ENCODE measurements at places on chromosomes 5 and 9.

DNA sequence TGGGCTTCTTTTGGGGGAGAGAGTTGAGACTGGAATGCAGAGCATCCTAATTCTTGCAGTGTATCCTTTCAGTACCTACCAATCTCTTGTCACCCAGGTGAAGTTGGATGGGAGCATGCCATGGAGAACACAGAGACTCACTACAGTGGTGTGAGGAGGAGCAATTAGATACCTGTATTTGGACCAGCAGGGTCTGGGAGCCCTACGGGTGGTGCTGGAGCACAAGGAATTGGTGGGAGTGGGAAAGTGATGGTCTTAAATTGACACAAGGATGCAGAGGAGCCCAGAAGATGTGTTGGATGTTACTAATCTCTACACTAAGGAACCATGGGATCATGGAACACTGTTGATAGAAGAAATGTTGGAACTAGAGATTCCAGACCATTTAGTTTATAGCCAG, 212.7 kb downstream of the CHSY3 start:
- DNase-seq, result no peak
- H3K4me3 ChIP-seq, result no peak overlapping the region
- no peaks in the 10 kb centered on the region for H3K27me3 ChIP-seq
- no peak overlapping the region for H3K27ac ChIP-seq
- no peaks in the 10 kb centered on the region for H3K36me3 ChIP-seq
- no peaks in the 10 kb centered on the region for H3K4me1 ChIP-seq

GRCh38 chr5:98309785-98310598, 463.5 kb upstream of the RGMB start:
- no peaks in the 10 kb centered on the region for H3K4me1 ChIP-seq
- no peak for DNase-seq
- no peaks in the 10 kb centered on the region for H3K27me3 ChIP-seq
- H3K36me3 ChIP-seq, result no peaks in the 10 kb centered on the region
- H3K4me3 ChIP-seq, result no peak overlapping the region
- no peak overlapping the region for H3K27ac ChIP-seq

DNA sequence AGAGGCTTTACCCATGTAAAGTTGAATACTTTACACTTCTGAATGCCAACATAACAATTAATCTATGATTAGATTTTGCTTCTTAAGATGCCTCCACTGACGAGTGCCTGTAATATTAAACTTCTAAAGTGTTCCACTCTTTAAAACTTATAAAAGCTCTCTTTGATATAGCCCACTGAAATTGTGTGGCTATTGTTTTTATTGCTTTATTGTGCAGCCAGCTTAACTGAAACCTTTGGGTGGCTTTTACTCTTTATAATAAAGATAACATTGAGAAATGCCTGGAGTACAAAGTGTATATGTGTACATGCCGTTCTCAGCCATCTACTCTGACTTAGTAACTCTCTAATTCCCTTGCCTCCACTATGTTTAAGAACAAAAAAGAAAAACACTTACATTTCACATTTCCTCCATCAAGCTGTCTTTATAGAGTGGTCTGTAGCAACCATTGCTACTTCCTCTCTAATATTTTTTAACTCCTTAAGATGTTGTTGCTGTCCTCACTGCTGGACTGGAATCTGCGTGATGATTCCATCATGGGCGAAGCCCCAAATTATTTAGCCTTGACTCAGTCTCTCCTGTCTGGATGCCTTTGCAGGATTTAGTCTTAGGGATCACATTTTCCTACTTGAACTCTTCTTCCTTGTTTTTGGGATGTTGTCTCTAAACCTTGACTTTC, 9.1 kb downstream of the PIK3R1 start:
- H3K27me3 ChIP-seq, result no peaks in the 10 kb centered on the region
- H3K4me1 ChIP-seq, result peaks cover 76% of the 10 kb centered on the region
- no peak overlapping the region for H3K27ac ChIP-seq
- DNase-seq, result no peak

GRCh38 chr9:137607141-137607857, 1.8 kb downstream of the ARRDC1 start:
- no peaks in the 10 kb centered on the region for H3K36me3 ChIP-seq
- H3K4me3 ChIP-seq, result peak overlapping the region; percentile 83
- H3K4me1 ChIP-seq, result peaks cover 28% of the 10 kb centered on the region
- DNase-seq, result no peak

GRCh38 chr9:86126998-86127972, 27.9 kb upstream of the GOLM1 start:
- peaks cover 4% of the 10 kb centered on the region for H3K27me3 ChIP-seq
- H3K36me3 ChIP-seq, result no peaks in the 10 kb centered on the region
- H3K27ac ChIP-seq, result no peak overlapping the region

- no peaks in the 10 kb centered on the region for H3K4me1 ChIP-seq
- DNase-seq, result no peak
- H3K27ac ChIP-seq, result peak overlapping the region; percentile 82
- no peaks in the 10 kb centered on the region for H3K27me3 ChIP-seq
- H3K4me3 ChIP-seq, result no peak overlapping the region
Measured at GRCh38 chr9:36713515-36714490, 141.1 kb downstream of the MELK start.

DNA sequence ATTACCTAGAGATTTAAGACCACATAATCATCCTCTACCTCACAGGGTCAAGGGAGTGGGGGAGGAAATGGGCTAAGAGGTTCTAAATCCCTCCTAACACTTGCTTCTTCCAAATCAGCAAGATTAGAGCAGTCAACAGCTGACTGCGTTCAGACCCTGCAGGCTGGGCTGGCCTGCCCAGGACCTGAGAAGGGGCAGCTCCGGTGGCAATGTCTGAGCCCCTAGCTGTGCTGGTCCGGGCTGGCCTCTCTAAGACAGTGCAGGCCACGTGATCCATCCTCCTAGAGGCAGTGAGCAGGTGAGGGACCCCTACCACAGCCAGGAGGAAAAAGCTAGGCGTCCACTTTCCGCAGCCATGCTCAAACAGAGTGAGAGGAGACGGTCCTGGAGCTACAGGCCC, at the start of gene KCNV2:
Gene KCNV2 (plus strand): TSS at position 126 of the 400 bp plus-strand sequence. CDS start 230 bp downstream, at position 356.
- no peak for DNase-seq
- peaks cover 2% of the 10 kb centered on the region for H3K4me1 ChIP-seq
- H3K4me3 ChIP-seq, result no peak within 1 kb of the TSS

DNA sequence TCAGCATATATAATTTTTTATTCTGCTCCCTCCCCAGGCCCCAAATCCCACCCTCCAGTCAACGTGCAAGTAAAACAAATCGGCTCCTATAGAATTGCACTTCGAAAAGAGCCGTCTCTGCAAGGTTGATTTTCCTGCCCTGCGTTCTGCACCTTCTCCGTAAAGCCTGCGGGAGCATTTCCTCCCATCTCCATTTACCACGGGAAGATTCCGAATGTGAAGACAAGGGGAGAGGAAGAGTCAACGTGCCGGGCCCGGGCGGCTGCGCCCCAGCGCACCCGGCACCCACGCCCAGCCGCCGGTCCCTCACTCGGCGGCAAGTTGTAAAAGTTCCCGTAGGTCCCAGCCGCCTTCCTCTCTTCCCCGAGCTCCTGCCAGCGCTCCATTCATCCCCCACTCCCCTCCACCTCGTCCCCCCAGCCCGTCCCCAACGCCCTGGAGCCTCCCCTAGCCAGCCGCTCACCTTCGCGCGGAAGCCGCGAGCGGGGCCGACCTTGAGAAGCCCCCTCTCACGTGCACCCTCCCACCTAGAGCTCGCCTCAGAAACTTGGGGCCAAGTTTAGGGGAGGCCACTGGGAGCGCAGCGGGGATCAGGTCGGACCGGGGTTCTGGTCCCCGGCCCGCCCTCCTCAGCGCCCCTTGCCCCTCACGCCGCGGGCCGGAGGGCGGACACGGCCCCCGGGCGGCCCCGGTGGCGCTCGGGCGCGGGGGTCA, 431 bp downstream of the BNC2 start:
- peak overlapping the region; percentile 62 for H3K4me3 ChIP-seq
- no peak for DNase-seq
- no peaks in the 10 kb centered on the region for H3K36me3 ChIP-seq
- H3K4me1 ChIP-seq, result peaks cover 19% of the 10 kb centered on the region

DNA sequence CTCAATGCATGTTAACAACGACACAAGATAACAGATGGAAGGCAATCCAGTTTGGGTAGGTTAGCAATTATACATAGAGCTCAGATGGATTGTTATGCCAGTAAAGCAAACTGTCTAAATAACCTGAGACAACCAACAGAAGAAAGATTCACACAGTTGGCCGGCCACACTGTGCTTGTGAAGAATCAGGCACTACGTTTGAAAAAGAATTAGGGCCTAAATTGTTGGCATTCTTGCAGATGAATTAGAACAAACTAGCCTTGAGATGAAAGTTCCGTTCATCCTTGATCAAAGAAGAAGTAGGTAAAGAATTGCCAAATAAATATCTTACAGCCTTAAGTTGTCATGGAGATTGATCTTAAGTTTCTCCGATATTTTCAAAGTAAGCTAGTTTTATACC, 210.6 kb downstream of the CDH18 start:
- no peaks in the 10 kb centered on the region for H3K36me3 ChIP-seq
- no peaks in the 10 kb centered on the region for H3K27me3 ChIP-seq
- no peak overlapping the region for H3K27ac ChIP-seq
- H3K4me3 ChIP-seq, result no peak overlapping the region

DNA sequence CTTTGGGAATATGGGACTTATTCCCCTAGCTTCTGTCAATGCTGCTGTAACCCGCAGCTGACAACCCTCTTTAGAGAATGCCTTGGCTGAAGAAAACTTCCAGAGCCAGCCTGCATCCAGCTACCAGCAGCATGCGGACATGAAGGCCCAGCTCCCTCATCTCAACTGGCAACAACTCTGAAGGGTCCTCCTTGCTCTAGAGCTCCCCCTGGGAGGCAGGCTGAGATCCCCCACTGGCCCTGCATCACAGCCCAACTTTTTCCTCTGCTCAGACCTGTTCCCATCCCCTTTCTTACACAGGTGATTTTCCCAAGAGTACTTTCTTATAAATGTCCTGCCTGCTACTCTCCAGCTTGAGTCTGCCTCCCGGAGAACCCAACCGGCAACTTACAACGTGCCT, 18.7 kb upstream of the WNT8A start:
- peaks cover 4% of the 10 kb centered on the region for H3K27me3 ChIP-seq
- H3K27ac ChIP-seq, result no peak overlapping the region
- no peak for DNase-seq

DNA sequence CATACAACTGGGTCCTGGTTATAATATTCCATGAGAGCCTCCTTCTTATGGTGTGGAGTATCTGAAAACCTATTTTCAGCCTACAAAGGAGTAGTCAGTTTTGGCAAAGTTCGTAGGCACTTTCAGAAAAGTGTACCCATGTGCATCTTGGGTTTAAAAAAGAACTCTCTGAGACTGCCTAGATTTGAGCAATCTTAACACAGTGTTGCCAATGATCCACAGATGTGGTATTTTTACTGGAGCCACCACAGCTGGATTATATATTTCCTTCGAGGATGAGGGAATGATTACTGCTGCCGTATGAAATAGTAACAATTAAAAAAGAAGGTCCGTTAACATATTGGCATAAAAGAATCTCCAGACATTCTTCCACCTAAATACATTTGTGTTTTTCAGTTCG, 1.1 kb downstream of the PALM2AKAP2 start:
- peaks cover 8% of the 10 kb centered on the region for H3K4me1 ChIP-seq
- H3K4me3 ChIP-seq, result no peak overlapping the region
- H3K27ac ChIP-seq, result no peak overlapping the region
- no peak for DNase-seq
- H3K36me3 ChIP-seq, result no peaks in the 10 kb centered on the region
- peaks cover 36% of the 10 kb centered on the region for H3K27me3 ChIP-seq

GRCh38 chr9:29556746-29557145, 1983.5 kb upstream of the C9orf72 start:
- H3K4me1 ChIP-seq, result no peaks in the 10 kb centered on the region
- H3K27ac ChIP-seq, result no peak overlapping the region
- H3K27me3 ChIP-seq, result no peaks in the 10 kb centered on the region
- H3K36me3 ChIP-seq, result no peaks in the 10 kb centered on the region

- H3K4me1 ChIP-seq, result peaks cover 53% of the 10 kb centered on the region
- H3K27ac ChIP-seq, result peak overlapping the region; percentile 59
- H3K36me3 ChIP-seq, result peaks cover 22% of the 10 kb centered on the region
- no peak overlapping the region for H3K4me3 ChIP-seq
- H3K27me3 ChIP-seq, result no peaks in the 10 kb centered on the region
Measured at GRCh38 chr5:78760770-78761169, 112.2 kb upstream of the LHFPL2 start.

DNA sequence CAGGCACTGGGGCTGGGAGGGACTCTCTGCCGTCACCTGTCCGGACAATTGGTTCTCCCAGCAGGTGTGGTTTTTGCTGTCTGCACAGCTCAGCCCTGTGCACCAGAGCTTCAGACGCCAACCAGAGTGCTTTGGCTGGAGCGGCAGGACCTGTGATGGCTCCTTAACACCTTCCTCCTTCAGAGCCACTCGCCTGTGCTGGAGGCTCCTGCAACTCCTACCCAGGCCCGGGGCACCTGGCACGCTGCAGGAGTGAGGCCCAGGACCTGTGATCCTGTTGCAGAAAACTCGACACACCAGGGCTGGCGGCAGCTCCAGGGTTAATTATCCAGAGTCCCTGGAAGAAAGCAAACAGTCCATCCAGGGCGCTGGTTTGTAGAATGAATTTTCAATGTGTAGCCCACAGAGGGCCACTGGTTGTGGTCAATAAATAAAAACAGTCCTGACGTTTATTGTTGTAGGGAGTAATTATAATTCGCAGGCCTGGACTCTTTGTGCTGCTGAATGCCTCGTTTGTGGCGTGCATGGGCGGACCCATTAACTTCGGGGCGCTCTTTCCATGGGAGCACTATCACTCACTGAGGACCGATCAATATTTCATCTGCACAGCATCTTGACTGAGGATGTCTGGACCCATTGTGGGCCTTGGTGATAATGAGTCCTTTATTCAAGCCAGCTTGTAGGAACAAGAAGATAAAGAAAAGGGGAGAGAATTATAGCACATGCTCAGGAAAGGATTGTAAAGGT, 339.7 kb upstream of the IRX4 start:
- no peak overlapping the region for H3K4me3 ChIP-seq
- no peak for DNase-seq
- H3K27ac ChIP-seq, result no peak overlapping the region
- H3K36me3 ChIP-seq, result no peaks in the 10 kb centered on the region
- H3K4me1 ChIP-seq, result no peaks in the 10 kb centered on the region

DNA sequence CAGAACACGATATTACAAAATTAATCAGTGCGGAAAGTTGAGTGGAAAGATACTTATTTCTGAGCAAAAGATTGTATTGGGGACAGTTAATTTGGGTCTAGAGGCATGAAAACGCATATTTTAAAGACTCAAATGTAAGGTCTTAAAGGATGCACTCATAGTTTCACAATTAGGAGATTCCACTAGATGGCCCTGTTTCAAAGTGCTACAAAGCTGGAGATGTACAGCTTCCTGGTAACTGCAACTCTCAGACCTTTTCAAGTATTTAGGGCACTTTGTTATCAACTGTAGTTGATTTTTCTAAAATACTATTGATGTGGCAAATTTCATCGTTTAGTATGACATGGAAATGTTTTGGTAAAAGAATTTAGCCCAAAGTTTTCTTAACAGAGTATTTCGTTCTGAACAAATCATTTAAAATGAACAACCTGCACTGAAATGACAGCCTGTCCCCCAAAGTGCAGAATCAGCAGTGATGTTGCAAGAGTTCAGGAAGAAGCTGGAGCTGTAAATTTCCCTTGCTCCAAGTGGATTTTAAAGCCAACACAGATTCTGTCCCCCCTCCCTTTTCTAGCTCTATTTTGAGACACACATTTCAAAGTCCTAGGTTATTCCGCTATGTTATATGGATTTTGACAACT, 16.2 kb upstream of the NDUFB6 start:
- peaks cover 59% of the 10 kb centered on the region for H3K27me3 ChIP-seq
- no peak overlapping the region for H3K4me3 ChIP-seq
- H3K27ac ChIP-seq, result no peak overlapping the region
- DNase-seq, result no peak
- no peaks in the 10 kb centered on the region for H3K4me1 ChIP-seq
- no peaks in the 10 kb centered on the region for H3K36me3 ChIP-seq

- H3K4me3 ChIP-seq, result no peak overlapping the region
- DNase-seq, result no peak
- no peaks in the 10 kb centered on the region for H3K27me3 ChIP-seq
- peaks cover 72% of the 10 kb centered on the region for H3K4me1 ChIP-seq
- H3K36me3 ChIP-seq, result peaks cover 19% of the 10 kb centered on the region
- H3K27ac ChIP-seq, result no peak overlapping the region
Measured at GRCh38 chr9:83701769-83702168, 6.0 kb downstream of the UBQLN1 start.
